ENCODE measurements at places on chromosomes 6 and 20. TPM values are rescaled to one million over a fixed set of nuclear protein-coding genes. Genes with fewer than 3 reads are reported as not detected.

SCGN gene
- not detected for total RNA-seq

KHDRBS2 gene
- total RNA-seq, result 1.7 TPM

PSMG4 gene
- 25.0 TPM for total RNA-seq

TSBP1 gene
- total RNA-seq, result not detected

GDAP1L1 gene
- total RNA-seq, result not detected

MEI4 gene
- not detected for total RNA-seq

MMP24 gene
- 0.98 TPM for total RNA-seq

CLIC5 gene
- total RNA-seq, result 3.4 TPM

SRSF12 gene
- 0.25 TPM for total RNA-seq

RNF39 gene
- total RNA-seq, result 18.2 TPM

KIF6 gene
- not detected for total RNA-seq

PACSIN1 gene
- total RNA-seq, result 0.74 TPM

FAM120B gene
- 34.6 TPM for total RNA-seq

CCM2L gene
- total RNA-seq, result 8.6 TPM

WFDC2 gene
- total RNA-seq, result 2.2 TPM

CRISP3 gene
- total RNA-seq, result 19.2 TPM

MBOAT1 gene
- 9.6 TPM for total RNA-seq

PNLDC1 gene
- total RNA-seq, result not detected

TMC2 gene
- not detected for total RNA-seq

DNAAF9 gene
- 18.4 TPM for total RNA-seq

RIPPLY2 gene
- not detected for total RNA-seq

ALDH5A1 gene
- total RNA-seq, result 14.2 TPM

HLA-B gene
- 921 TPM for total RNA-seq

LAMP5 gene
- total RNA-seq, result 0.74 TPM

CLPSL2 gene
- not detected for total RNA-seq

EXOC2 gene
- 23.6 TPM for total RNA-seq

HCK gene
- total RNA-seq, result 10.1 TPM

KCNQ2 gene
- 1.2 TPM for total RNA-seq

KCNG1 gene
- total RNA-seq, result 7.9 TPM

GNAS-AS1 gene
- not detected for total RNA-seq

CNR1 gene
- total RNA-seq, result 6.1 TPM

PRDM1 gene
- 27.0 TPM for total RNA-seq

FAM209B gene
- total RNA-seq, result not detected

BNIP5 gene
- not detected for total RNA-seq

PRICKLE4 gene
- 10.1 TPM for total RNA-seq

TMEM200A gene
- total RNA-seq, result 3.9 TPM

LY6G6D gene
- not detected for total RNA-seq

DOK5 gene
- 2.5 TPM for total RNA-seq
